ENCODE measurements at places on chromosomes 16 and 17.

DNA sequence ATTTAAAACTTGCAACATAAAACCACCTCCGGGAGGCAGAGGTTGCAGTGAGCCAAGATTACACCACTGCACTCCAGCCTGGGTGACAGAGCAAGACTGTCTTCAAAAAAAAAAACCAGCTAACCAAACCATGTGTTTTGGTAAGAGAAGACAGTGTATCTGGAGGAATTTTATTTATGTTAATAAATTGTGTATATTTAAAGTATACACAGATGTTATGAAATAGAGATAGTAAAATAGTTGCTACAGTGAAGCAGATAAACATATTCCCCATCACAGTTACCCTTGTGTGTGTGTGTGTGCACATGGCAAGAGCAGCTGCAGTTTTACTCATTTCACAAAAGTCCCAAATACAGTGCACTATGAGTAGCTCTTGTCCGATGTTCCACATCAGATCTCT is 54.8 kb upstream of the CRISPLD2 start:
- no peak for DNase-seq

DNA sequence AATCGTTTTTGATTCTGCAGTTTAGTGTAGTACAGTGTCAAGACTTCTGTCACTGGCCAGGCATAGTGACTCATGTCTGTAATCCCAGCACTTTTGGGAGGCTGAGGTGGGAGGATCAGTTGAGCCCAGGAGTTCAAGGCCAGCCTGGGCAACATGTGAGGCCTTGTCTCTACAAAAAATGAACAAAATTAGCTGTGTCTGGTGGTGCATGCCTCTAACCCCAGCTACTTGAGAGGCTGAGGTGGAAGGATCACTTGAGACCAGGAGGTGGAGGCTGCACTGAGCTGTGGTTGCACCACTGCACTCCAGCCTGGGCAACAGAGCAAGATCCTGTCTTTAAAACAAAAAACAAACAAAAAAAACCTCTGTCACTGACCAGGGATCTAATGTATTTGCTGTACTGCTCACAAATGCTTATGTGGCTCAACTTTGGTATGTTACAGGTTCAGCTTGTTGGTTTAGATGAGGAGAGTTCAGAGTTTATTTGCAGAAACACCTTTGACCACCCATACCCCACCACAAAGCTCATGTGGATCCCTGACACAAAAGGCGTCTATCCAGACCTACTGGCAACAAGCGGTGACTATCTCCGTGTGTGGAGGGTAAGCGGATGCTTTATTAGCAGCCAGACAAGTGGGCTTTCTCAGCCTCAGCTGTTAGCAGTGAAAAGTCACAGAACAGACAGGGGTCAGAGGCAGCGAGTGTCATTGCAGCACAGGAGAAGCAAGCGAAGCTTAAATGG is 22.5 kb upstream of the TACO1 start:
- no peak for DNase-seq

DNA sequence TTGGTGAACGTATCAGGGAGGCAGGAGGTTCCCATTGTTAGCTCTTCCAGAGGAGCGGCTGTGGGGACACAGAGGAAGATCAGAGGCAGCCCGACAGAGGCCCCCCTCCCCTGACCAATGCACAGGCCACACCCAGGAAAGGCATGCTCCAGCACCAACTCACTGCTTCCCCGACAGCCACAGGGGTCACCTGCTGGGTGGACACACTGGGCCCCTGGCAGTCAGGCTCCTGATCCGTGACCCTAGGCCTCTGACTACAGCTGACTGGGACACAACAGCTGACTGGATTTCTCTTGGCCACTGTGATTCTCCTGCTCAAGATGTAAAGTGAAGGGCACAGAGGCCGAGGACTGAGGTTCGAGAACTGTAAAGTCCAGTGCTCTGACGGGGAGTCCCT is 63.5 kb downstream of the IL21R start:
- DNase-seq, result no peak

DNA sequence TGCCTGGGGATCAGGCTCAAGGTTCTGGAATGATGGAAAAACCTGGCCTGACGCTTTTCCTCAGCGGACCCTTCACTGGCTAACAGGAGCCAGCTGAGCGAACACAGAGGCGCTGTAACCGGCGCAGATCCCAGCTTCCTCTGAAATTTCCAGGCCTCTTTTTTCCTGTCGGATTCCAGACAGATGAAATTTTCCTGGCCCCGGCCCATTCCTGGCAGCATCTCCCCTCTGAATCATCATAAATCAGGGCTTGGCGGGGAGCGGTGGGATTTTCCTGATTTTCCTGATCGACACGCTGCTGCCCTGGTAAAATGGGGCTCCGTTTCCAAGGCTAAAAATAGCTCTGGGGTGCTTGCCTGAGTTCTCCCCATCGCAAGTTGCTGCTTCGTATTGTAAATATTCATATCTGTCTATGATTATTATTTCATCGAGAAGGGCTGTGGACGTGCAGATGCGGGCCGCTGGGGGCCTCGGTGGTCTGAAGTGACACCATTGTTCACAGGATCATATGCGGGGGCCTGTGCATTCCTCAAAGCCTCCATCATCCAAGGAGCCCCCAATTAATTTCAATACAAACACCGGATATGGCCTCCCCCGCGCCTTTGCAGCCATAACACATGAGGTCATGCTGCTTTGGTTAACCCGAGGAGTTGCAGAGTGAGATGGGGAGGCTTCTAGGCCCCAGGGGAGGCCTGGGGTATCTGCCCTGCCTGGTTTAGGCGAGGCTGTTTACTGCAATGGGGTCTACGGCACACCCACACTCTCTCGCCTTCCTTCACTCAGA is 45.8 kb upstream of the ETV4 start:
- DNase-seq, result no peak

DNA sequence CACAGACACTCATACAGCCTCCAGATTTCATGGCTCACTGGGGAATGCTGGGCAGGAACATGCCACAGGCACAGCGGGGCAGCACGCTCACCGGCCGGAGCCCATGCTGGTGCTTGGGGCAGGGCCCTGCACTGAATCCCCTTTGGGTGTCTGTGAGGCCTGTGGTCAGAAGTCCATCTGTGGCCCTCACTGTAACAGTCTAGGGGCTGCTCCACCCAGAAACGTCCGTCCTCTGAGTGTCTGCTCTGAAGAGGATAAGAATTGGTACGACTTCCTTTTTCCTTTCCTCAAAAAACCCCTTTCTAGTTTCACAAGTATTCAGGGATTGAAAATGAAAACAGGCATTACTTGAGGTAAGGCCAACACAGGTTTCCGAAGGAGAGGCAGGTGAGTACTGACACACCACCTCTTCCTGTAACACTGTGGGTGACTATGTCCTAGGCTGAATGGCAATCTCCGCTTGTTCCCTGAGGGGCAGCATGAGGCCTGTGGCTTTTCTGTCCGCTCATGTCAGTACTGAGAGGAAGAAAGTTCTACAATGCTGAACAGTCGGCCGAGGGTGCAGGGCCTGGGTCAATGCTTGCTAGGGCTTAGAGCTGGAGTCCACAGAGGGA is 42.5 kb downstream of the TMEM11 start:
- no peak for DNase-seq

DNA sequence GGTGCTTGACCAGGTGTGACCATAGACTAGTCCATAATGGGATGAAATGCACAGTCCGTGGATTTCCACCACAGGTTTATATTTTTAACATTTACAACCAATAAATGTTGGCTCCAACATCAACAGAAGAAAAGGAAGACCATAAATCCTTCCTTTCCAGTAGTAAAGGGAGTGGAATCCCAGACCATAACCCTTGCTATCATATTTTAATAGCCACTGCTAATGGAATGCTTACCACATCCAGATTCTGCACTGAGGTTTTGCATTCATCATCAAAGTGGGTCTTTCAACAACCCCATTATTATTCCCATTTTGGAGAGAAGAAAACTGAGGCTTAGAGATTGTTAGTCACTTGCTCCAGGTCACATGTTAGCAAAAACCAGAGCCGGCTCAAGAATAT is 106.7 kb downstream of the FOXL1 start:
- no peak for DNase-seq

DNA sequence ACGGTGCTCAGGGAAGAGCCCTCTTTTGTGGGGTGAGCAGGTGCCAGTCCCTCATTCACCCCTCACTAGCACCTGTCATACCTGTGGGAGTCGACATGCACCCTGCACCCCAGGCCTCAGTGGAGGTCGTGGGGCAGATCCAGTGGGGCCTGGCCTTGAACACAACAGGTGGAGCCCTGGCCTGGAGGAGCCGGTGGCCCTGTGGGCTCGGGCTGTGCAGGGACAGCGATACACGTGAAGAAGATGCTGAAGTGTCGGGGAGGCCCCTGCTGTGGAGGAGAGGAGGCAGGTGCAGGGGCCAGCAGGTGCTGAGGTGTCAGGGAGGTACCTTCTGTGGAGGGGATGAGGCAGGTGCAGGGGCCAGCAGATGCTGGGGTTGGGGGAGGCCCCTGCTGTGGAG is 31.8 kb downstream of the ZNF750 start:
- no peak for DNase-seq

DNA sequence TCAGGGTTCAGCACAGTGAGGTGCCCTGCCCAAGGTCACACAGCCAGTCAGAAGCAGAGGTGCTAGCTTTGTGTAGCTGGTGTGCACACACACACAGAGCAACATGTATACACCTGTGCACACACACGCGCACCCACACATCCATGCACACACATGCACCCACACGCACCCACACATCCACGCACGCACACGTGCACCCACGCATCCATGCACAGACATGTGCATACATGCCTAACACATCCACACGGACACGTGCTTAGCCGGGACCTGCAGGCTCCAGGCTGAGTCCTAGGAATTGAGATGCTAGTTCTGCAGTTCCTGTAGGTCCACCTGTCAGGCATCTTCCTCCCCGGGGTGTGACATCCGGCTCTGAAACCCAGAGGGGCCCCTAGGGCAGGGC is 13.0 kb upstream of the DPEP1 start:
- DNase-seq, result no peak

GRCh38 chr17:41656249-41657023 is 32.1 kb upstream of the KRT17 start:
- DNase-seq, result no peak

DNA sequence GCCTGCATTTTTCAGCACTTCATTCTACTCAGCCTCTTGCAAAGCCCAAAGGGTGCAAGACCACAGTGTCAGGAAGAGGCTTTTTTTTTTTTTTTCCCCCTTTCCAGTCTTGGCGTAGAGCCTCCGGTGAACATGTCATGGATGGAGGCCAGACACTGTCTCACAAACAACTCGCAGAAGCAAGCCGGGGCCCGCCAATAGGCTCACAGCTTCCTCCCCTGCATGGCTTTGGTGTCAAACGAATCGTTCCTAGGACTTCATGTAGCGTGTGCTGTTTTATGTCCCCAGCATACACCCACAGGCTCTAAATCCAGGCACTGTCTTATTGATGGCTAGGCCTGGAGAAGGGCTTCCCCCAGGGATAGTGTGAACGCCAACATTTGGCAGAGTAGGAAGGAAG is 457.7 kb upstream of the MAF start:
- DNase-seq, result no peak

- DNase-seq, result no peak
These were observed 9.8 kb downstream of the SLC35B1 start for GRCh38 chr17:49698005-49698404.

DNA sequence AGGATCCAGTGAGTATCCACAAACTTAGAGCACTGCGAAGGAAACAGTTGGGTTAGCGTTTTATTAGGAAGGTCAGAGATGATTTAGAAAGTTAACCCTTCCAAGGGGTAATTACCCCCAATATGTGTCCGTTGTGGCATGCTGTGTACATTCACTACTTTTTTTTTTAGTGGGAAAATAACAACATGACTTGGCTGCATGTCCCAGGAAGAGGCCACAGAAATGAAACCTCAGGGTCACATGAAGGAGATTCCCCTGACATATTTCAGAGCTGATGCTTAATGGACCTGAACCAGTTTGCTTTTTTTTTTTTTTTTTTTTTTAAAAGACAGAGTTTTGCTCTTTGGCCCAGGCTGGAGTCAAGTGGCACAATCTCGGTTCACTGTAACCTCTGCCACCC is 167.5 kb downstream of the PRKCA start:
- no peak for DNase-seq

- no peak for DNase-seq
These were observed 3.7 kb downstream of the TRAF7 start for GRCh38 chr16:2159175-2159838.

- no peak for DNase-seq
These were observed at the start of gene LGALS9 for GRCh38 chr17:27630607-27631410. LGALS9 (plus strand) TSS chr17:27631188; CDS start chr17:27631266, 78 bp downstream.

DNA sequence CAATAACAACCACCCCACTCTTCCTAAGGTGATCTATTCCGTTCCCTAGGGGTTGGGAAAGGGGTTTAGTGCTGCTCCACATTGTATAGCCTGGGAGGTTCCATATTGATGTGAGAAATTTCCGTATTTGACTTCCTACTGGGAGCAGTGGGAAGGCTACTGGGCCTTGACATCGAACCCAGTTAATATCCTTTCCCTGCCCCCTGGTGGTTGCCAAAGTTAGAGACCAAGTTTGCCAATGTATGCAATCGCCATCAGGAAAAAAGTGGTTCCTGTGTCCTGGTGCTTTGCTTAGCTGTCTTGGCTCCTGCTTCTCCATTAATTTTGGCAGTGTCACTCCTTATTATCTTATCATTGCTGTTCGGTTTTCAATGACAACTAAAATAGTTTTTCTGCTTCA is 914.9 kb downstream of the KCNJ2 start:
- DNase-seq, result no peak

DNA sequence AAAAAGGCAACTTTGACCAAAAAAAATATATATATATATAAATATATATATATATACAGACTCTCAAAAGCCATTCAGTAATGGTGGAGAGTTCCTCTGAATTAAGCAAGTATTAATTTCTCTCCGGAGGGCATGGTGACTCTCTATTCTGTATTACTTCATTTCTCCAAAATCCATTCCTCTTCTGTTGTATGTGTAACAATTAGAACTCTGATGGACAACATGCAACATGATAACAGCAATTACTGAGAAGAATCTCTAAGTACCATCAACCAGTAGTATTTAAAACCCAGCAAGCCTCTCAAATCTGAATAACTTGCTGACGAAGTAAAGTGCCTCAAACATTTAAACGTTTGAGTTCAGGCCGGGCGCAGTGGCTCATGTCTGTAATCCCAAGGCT is 2.3 kb downstream of the GRB2 start:
- no peak for DNase-seq

DNA sequence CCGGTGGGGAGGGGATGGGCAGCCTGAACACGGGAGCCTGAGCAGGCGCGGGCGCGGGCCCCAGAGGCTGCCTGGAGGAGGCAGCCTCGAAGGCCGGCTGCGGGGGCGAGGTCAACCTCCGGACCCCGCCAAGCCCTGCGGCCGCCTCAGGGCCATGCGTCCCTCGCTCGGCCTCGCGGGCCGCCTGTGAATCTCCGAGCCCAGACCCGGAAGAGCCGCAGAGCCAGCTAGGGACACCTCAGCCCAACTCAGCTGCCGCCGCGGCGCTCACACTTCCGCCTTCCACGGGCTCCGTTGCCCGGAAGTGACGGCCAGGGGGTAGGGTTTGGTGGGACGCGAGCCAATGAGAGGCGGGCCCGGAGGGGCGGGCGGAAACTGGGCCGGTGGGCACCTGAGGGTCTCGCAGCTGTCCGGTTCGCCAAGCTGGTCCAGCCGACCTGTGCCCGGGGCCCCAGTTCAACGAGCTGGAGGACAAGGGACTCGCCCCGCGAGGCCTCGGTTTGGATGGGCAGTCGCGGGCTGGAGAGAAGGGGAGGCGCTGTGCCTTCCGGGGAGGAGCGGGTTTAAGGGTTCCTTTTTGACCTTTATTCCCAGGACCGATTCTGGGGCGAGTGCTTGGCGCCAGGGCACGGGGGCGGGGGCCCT is at the start of gene SLC38A10:
Gene SLC38A10 (minus strand): TSS at position 277 of the 645 bp plus-strand sequence. CDS start 386 bp downstream, outside the sequence.
- DNase-seq, result peak; percentile 26
